ENCODE measurements at places on chromosomes 2 and 18.

DNA sequence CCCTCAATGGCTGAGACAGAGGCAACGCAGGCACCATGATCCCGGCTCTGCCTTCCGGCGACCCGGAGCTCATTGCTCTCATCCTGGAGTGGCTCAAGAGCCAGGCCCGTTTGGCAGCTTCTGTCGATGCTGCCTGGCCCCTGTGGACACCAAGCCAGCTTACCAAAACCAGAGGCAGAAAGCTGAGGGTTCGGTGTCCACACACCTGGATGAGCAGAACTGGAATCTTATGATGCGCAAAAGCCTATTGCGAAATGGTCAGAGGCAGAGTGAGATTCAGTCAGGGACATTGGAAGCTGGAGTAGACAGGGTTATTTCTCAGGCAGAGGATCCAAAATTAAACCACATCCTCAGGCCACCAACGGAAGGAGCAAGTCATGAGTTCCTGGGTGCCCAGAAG, 34.9 kb upstream of the TGIF1 start:
- no peak for DNase-seq

- peak; percentile 24 for DNase-seq
Observed at GRCh38 chr2:72980535-72981217, 63.4 kb downstream of the EMX1 start.

- no peak for DNase-seq
Observed at GRCh38 chr18:5297597-5297996, 2.1 kb upstream of the ZBTB14 start.

DNA sequence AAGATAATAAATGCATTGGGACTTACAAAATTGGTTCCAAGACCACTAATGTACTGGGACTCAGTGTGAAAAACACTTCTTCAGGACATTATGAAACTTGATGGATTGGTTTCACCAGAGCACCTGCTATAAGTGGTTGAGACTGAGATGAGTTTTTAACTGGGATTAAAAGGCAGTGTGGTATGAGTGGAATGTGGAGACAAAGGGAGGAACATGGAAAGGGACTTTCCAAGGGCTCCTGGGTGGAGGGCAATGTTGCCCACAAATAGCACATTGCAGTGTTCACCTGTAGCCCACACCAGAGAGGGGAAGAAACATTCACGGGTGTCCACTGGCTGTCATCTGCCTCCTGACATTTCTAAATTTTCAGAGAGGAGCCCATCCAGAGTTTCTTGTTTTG, 253.3 kb upstream of the TANK start:
- no peak for DNase-seq

DNA sequence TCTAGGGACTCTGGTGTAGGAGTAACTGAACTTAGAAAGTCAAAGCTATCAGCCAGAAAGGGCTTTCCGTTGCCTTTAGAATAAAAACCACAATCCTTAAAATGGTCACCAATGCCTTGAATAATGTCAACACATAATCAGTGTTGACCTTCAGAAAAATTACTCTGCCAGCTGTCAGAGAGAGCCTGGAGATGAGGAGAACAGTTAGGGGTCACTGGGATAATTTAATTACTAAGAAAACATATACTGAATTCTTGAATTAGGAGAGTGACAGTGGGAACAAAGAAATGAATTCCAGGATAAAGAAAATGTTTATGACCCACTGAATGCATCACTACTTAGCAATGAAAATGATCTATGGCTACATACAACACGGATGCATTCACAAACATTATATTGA, 23.4 kb upstream of the UGP2 start:
- no peak for DNase-seq
